ENCODE measurements at places on chromosomes 1 and 21.

- no peak for DNase-seq
Measured at GRCh38 chr1:31689854-31690253, 14.0 kb downstream of the COL16A1 start.

- DNase-seq = no peak
Measured at GRCh38 chr1:93668951-93669350, 12.7 kb downstream of the BCAR3 start.

DNA sequence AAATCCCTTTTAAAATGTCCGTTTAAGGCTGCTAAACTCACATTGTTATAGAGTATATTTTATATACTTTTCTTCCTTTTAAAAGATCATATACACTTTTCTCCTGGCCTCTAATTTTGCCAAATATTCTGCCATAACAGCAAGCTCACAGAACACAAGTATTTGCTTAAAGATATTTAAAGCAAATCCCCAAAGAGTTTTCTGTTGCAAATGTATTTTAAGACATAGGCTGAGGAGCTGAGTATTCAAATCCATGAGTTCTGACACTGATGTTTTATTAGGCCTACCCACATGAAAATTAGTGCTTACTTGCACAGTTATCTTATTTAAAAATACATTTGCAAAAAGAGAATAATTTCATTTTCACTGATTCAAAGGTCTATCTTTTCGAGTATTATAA, 1.7 kb upstream of the PTPRC start:
- no peak for DNase-seq

GRCh38 chr1:146049436-146049835, 27.9 kb upstream of the HJV start:
- no peak for DNase-seq

GRCh38 chr21:42019706-42020105, 9.5 kb upstream of the ZBTB21 start:
- DNase-seq = no peak

DNA sequence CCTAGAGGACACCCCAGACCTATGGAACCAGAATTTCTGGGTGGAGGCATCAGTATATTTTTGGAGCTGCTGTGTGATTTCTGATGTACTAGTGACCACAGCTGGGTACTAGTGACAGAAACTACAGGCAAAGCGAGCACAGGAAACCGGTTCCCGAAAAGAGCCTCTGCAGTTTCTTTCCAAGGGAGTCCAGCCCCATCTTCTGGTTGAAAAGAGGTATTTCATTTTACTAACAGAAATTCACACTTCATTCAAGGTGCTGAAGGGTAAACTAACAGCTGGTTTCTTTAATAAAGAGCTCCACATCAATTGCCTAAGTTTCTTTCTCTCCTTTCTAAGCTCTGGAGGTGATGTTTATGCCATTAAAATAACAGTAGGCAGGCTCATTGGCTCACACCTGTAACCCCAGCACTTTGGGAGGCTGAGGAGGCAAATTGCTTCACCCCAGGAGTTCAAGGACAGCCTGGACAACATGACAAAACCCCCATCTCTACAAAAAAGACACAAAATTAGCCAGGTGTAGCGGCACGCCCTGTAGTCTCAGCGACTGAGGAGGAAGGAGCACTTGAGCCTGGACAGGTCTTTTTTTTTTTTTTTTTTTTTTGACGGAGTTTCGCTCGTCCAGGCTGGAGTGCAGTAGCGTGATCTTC, 22.0 kb downstream of the THAP3 start:
- no peak for DNase-seq

- no peak for DNase-seq
Measured at GRCh38 chr1:19455353-19455752, 30.0 kb downstream of the CAPZB start.

GRCh38 chr1:24317081-24317480, 2.1 kb upstream of the GRHL3 start:
- no peak for DNase-seq

GRCh38 chr21:33036430-33037162, 10.9 kb downstream of the OLIG2 start:
- peak; percentile 97 for DNase-seq

DNA sequence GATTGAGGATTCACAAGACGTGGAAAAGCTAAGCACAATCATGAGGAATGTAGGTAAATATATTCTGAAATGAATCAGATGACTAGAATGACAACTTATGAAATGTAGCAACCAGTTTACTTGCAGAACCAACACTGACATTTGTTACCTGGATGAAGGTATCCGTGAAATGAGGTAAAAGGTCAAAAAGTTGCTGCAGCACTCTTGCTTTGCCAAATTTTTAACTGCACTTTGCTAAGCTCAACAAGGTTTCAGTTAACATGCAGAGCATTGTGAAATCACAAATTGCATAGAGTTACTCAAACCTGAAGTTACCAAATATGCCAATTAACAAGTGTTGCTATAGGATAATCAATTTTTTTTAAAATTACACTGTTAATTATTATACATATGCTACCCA, 1280.1 kb downstream of the KCNT2 start:
- DNase-seq = no peak

DNA sequence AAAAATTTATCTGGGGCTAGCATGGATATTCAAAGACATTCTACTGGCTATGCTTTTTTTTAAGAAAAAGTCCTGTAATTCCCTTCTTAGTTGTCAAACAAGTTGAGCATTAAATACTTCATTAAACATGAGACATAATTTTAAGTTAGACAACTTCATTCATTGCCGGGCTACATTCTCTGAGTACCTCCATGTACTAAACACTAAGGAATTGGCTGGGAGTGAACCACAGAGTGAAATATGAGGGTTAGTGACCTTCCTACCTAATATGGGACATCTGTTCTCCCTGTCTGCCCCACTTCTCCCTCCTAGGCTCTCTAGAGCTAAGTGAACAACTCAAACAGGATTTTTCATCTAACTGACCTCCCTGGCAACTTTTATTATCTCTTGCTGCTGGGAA, 370.4 kb downstream of the VAV3 start:
- DNase-seq = no peak

DNA sequence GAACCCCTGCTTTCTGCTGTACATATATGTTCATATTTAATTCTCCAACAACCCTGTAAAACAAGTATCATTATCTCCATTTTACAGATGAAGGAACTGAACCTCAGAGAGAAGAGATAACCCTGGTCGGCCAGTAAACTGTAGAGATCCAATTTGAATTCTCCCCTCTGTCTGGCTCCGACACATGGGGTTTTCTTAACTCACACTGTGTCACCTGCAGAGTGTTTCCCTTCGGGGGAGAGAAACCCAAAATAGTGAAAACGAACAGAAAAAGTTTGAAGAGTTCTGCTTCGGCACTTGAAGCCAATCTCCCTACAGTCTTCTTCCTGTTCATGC, 17.4 kb upstream of the BCAR3 start:
- no peak for DNase-seq

DNA sequence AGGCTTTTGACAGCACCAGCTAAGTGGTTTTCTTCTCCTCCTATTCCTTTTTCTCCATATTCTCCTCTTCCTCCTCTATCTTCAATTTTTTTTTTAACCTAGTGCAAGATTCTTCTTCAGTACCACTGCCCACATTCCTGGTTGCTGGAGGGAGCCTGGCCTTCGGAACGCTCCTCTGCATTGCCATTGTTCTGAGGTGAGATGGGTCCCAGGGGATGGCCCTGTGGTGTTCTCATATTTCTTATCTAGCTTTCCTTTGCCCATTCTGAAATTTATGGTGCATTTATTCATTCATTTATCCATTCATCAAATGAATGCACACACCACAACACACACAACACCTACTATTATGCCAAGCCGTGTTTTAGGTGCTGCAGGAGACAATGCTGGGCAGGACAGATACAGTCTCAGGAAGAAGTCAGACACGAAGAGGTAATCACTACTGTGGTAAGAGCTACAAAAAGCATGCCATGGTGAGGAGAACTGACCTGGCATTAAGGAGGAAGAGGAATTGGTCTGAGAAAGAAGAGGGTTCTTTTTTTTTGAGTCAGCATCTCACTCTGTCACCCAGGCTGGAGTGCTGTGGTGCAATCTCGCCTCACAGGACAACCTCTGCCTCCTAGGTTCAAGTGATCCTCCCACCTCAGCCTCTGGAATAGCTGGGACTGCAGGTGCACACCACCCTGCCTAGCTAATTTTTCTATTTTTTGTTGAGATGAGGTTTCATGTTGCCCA, 47.5 kb upstream of the TDRD10 start:
- DNase-seq = no peak

DNA sequence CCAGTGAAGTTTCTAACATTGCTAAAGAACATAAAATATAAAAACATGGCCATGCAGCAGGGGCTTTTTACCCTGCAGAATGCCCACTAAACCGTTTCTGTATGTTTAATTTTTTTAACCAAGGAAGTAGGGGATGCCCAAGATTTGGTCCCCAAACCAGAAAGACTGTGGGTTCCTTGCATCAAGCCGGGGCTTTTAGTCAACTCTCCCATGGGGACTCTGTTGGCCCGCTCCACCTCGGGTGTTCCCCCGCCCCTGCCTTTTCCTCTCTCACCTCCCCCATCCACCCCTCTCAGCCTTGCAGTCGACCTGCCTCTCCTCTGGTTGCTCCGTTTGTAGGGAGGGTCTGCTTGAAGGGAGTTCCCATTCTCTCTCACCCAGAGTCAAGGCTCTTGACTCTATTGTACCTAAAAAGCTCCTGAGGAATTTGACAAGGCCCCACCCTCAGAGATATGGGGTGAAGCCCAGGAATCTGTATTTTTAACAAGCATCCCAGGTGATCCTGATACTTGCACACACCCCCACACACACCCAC, 117.5 kb downstream of the TOMM20 start:
- no peak for DNase-seq

DNA sequence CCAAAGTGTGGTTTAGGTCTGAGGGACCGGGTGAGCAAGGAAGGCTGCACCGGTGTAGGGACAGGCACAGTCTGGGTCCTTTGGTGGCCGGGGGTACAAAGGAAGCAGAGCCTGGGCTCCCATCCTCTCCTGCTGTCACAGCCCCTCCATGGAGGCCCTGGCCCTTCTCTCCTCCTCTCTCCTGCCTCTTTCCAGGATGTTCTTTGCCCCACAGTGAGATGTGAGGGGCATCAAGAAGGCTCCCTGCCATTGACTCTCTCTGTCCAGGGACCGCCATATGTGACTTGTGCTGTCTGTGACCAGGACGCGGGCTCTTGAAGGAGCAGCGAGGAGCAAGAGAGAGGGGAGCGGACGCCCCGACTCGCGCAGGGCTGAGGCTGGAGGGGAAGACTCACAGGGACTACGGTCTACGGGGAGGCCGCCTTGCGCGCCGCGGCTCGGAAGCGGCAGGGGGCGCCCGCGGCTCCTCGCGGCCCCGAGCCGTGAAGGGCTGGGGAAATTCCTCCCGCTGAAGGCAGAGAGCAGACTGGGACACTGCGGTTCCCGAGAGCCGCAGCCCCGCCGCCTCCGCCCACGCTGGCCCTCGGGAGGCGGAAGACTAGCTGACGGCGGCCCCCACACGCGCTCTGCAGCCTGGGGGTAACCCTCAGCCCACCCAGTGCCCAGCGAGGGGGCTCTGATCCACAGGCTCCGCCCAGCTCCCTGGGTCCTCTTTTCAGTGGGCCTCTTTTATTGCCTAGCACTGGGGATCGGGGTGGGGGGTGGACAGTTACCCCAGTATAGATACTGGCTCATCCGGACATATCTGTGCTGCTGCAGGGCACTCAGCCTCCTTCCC, 40.8 kb downstream of the MAB21L3 start:
- DNase-seq = peak; percentile 12

- DNase-seq = no peak
Measured at GRCh38 chr1:10915594-10915993, 96.9 kb upstream of the TARDBP start.
